ENCODE measurements at places on chromosomes 3 and 15. TPM values are rescaled to one million over a fixed set of nuclear protein-coding genes. Genes with fewer than 3 reads are reported as not detected.
A peak's percentile ranks its signal among the peaks of the same experiment; 100 is the strongest.

DNA sequence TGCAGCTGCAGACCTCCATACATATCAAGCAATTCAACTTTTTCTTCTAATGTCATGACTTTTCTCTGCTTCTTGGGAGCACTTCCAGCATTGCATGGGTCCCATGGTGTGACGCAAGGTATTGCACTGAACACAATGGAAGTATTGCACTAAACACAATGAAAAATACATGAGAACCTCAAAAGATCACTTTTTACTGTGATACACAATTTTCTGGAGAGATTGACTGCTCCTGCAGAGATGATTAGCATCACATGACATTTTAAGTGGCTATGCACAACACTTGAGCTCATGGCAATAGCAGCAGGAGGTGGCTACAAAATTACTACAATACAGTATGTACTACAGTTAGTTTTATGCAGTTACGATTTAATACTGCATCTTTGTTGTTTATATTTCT, 113.5 kb upstream of the BHLHE40 start:
- DNase-seq = no peak
- H3K27me3 ChIP-seq = no peaks in the 10 kb centered on the region
- no peaks in the 10 kb centered on the region for H3K36me3 ChIP-seq
- H3K4me3 ChIP-seq = no peak overlapping the region

GRCh38 chr15:60568914-60569391, 90.0 kb upstream of the ICE2 start:
- H3K4me3 ChIP-seq = no peak overlapping the region
- no peak overlapping the region for H3K27ac ChIP-seq
- no peaks in the 10 kb centered on the region for H3K27me3 ChIP-seq
- no peaks in the 10 kb centered on the region for H3K36me3 ChIP-seq

- no peak overlapping the region for H3K27ac ChIP-seq
- no peaks in the 10 kb centered on the region for H3K4me1 ChIP-seq
- no peak overlapping the region for H3K4me3 ChIP-seq
- no peak for DNase-seq
- peaks cover 9% of the 10 kb centered on the region for H3K27me3 ChIP-seq
Measured at GRCh38 chr15:47820057-47820746, 102.9 kb downstream of the SEMA6D start.

GRCh38 chr3:188417766-188418165, 263.8 kb downstream of the LPP start:
- no peaks in the 10 kb centered on the region for H3K4me1 ChIP-seq
- H3K27ac ChIP-seq = no peak overlapping the region

GRCh38 chr3:180284331-180285110, 247.8 kb upstream of the PEX5L start:
- H3K27ac ChIP-seq = no peak overlapping the region
- no peak for DNase-seq
- no peaks in the 10 kb centered on the region for H3K4me1 ChIP-seq
- no peaks in the 10 kb centered on the region for H3K36me3 ChIP-seq
- H3K4me3 ChIP-seq = no peak overlapping the region
- no peaks in the 10 kb centered on the region for H3K27me3 ChIP-seq

DNA sequence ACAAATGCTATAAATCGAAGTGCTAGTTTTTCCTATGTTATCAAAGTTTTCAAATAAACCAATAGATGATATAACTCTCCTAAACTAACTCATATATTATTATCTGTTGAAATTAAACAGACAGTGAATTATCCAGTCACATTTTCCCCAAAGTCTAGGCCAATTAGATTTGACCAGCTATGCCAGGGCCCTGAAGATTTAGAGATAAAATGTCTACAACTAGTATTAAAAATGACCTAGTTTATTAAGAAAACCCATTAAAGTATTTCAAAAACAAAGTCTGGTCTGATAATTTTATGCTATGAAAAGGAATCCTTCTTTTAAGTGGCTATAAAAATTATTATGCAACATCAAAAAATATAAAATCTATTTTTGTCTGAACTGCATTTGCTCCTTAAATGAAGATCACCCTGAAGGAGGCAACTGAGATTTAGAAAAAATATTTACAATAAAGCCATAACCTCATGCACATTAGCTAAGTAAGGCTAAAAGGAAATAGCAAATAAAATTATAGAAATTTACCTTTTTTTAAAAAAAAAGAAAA, 83.4 kb upstream of the MEX3B start:
- no peaks in the 10 kb centered on the region for H3K27me3 ChIP-seq
- H3K36me3 ChIP-seq = no peaks in the 10 kb centered on the region
- DNase-seq = no peak

- peak; percentile 8 for DNase-seq
- no peak overlapping the region for H3K27ac ChIP-seq
- no peaks in the 10 kb centered on the region for H3K36me3 ChIP-seq
- H3K4me1 ChIP-seq = no peaks in the 10 kb centered on the region
- H3K4me3 ChIP-seq = no peak overlapping the region
Measured at GRCh38 chr3:62100282-62100989, 272.9 kb downstream of the FEZF2 start.

DNA sequence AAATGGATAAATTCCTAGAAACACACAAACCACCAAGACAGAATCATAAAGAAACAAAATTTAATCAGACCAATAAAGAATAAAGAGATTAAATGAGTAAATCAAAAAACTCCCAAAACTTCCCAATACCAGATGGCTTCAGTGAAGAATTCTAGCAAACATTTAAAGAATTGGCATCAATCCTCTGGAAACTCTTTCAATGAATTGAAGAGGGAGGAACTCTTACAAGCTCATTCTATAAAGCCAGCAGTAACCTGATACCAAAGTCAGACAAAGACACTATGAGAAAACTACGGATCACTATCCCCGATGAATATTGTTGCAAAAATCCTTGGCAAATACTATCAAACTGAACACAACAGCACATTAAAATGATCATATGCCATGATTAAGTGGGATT, 81.9 kb upstream of the SLCO2A1 start:
- no peaks in the 10 kb centered on the region for H3K4me1 ChIP-seq
- no peak overlapping the region for H3K4me3 ChIP-seq
- DNase-seq = no peak
- no peaks in the 10 kb centered on the region for H3K36me3 ChIP-seq
- no peaks in the 10 kb centered on the region for H3K27me3 ChIP-seq

DNA sequence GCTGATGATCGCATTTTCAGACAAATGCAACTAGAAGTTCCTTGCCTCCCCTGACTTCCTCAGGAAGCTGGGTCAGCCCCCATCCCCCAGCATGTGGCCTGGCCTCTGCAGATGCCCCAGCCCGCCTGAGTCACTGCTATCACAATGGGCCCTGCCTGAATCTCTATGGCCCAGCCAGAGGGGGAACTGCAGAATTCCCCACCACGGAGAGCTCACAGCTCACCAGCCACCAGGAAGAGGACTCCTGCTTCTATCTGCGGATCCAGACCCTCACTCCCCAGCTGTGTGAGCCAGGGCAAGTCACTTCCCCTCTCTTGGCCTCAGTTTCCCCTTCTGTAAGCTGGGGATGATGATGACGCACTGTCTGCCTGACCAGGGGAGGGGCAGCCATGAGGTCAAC, 6.9 kb downstream of the PLXND1 start:
- no peaks in the 10 kb centered on the region for H3K36me3 ChIP-seq
- H3K4me3 ChIP-seq = no peak overlapping the region
- peaks cover 31% of the 10 kb centered on the region for H3K4me1 ChIP-seq
- DNase-seq = peak; percentile 55
- H3K27me3 ChIP-seq = no peaks in the 10 kb centered on the region
- H3K27ac ChIP-seq = no peak overlapping the region

DNA sequence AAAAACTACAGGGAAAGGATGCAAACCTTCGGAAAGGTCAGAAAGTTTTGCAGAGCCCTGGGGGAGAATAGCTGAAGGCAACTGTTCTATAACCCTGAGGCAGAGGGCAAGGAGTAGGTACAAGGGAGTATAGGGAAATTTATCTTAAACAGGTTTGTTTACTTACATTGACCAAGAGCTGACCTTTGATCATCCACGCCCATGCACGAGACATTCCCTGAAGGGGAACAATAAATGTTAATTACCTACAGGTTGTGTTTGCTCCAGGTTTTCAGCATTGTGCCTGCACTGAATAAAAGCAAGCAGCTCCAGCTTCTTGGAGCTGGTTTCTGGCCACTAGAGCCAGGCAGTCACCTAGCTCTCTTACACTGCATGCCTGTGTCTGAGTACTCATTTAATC, 524.5 kb upstream of the TGFBR2 start:
- H3K27me3 ChIP-seq = no peaks in the 10 kb centered on the region
- no peaks in the 10 kb centered on the region for H3K36me3 ChIP-seq
- no peak overlapping the region for H3K4me3 ChIP-seq
- H3K4me1 ChIP-seq = no peaks in the 10 kb centered on the region
- DNase-seq = no peak

DNA sequence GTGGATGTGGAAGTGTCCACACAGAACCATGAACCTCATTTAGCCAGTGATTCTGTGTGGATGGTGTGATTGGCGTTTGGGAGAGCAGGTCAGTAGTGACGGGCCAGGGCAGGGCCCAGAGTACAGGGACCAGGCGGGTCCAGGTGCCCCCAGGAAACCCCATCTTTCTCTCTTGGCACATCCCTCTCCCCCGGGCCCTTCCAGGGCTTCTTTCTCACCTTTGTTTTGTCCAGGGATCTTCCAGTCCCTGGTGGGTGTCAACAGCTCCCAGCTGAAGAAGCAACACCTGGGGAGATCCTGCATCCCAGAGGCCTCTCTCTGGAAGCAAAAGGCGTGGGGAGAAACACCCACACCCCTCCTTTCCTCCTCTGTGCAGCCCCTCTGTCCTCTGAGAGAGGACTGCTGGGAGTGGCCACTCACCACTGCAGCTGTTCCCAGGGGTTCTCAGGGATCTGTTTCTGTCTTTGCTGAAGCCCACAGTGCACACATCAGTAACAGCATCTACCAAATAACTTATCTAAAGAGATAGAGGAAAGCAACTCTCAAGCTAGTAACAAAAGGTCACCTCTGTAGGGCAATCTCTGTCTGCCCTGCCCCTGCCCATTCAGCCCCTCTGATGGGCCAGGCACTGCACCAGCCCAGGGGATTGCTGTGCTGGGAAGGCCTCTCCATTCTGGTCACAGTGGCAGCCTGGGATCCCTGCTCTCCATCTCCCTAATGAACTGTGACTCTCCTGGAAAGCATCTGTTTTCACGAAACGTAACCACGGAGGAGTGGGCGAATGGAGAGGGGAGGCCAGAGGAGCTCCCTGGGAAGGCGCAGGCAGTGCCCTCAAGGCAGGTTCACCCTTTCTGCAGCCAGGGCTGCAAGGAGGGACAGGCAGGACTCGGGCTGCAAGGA, 98.3 kb upstream of the ALDH1A3 start:
- peak; percentile 51 for DNase-seq
- H3K27me3 ChIP-seq = no peaks in the 10 kb centered on the region
- H3K27ac ChIP-seq = peak overlapping the region; percentile 39
- H3K4me1 ChIP-seq = peaks cover 10% of the 10 kb centered on the region
- no peaks in the 10 kb centered on the region for H3K36me3 ChIP-seq
- H3K4me3 ChIP-seq = no peak overlapping the region

GRCh38 chr3:69787436-69788168, 48.3 kb downstream of the MITF start:
- H3K4me3 ChIP-seq = no peak overlapping the region
- DNase-seq = no peak
- H3K36me3 ChIP-seq = no peaks in the 10 kb centered on the region
- no peak overlapping the region for H3K27ac ChIP-seq

- H3K36me3 ChIP-seq = no peaks in the 10 kb centered on the region
- no peak overlapping the region for H3K4me3 ChIP-seq
- no peak for DNase-seq
Measured at GRCh38 chr3:52221141-52221562, 4.3 kb downstream of the TLR9 start.

- no peak for DNase-seq
- H3K27ac ChIP-seq = no peak overlapping the region
- no peak overlapping the region for H3K4me3 ChIP-seq
- no peaks in the 10 kb centered on the region for H3K36me3 ChIP-seq
- peaks cover 9% of the 10 kb centered on the region for H3K4me1 ChIP-seq
Measured at GRCh38 chr3:126509597-126510307, 7.8 kb downstream of the UROC1 start.

DNA sequence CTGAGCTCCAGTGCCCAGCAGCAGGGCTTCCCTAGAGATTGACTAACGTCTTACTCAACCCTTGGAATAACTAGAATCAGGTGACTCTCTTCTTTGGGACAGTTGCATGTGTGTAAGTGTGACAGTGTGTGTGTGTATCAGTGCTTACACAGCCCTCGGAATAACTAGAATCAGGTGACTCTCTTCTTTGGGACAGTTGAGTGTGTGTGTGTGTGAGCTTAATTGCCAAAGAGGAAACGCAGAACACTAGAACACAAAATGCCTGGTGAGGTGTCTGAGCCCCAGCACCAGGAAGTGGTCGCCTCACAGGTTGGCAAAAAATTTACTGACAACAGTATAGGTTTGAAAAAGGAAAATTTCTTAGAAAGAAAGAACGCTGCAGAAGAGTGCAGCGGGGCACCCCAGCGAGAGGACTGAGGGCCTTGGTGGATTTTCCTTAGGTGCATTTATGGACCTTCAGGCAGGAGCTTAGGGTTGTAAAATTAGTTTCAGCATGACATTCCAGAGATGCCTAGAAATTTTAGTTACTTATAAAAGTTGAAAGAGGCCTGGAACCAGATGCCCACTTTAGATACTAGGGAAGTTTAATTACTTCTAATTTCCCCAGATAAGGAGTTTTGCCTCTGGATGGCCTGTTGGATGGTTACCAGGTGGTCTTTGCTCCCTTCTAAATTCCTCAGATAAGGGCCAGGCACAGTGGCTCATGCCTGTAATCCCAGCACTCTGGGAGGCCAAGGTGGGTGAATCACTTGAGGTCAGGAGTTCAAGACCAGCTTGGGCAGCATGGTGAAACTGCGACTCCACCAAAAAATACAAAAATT, 3.7 kb upstream of the WDR82 start:
- no peak overlapping the region for H3K4me3 ChIP-seq
- no peaks in the 10 kb centered on the region for H3K27me3 ChIP-seq
- peaks cover 20% of the 10 kb centered on the region for H3K4me1 ChIP-seq
- H3K27ac ChIP-seq = no peak overlapping the region

The SYNPR gene
- total RNA-seq = not detected

The SEMA3G gene
- 0.10 TPM for total RNA-seq

The KLHL40 gene
- total RNA-seq = 0.71 TPM
